ENCODE measurements at places on chromosomes 1 and 21. TPM values are rescaled to one million over a fixed set of nuclear protein-coding genes. Genes with fewer than 3 reads are reported as not detected.

DNA sequence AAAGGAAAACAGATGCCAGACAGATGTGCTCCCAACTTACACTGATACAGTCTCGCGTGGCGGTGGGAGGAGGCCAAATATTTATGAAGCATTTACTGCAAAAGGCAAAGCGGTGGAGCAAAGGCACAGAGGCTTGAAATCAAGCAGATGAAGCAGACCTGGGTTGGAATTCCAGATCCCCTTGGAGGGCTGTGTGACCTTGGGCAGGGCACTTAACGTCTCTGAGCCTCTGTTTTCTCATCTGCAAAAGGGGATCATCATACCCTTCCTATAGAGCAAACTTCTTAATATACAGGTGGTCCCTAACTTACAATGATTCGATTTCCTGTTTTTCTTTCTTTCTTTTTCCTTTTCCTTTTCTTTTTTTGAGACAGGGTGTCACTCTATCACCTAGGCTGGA lies 54.1 kb downstream of the IGSF21 start:
- DNase-seq = no peak

DNA sequence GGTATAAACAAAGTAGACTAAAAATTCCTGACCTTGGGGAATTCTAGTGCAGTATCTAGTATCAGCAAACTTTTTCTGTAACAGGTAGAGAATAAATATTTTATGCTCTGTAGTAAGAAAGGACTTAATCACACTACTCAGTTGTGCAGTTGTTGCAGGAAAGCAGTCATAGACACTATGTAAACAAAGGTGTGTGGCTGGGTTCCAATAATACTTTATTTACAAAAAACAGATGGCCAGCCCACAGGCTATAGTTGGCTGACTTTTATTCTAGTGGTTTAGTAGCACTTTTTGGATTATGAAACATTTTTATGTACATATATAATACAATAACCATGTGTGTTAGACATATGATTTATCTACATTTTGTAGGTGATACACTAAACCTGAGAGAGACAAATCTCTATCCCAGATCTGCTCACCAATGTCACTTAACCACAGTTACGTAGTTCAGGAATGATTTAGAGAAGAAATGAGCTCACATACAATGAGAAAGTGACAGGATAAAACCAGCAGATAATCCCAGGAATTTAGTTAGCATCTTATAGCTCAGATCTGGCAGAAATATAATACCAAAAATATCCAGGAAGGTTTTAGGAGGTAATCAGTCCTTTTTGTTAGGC lies 56.1 kb downstream of the MIER1 start:
- no peak for DNase-seq

DNA sequence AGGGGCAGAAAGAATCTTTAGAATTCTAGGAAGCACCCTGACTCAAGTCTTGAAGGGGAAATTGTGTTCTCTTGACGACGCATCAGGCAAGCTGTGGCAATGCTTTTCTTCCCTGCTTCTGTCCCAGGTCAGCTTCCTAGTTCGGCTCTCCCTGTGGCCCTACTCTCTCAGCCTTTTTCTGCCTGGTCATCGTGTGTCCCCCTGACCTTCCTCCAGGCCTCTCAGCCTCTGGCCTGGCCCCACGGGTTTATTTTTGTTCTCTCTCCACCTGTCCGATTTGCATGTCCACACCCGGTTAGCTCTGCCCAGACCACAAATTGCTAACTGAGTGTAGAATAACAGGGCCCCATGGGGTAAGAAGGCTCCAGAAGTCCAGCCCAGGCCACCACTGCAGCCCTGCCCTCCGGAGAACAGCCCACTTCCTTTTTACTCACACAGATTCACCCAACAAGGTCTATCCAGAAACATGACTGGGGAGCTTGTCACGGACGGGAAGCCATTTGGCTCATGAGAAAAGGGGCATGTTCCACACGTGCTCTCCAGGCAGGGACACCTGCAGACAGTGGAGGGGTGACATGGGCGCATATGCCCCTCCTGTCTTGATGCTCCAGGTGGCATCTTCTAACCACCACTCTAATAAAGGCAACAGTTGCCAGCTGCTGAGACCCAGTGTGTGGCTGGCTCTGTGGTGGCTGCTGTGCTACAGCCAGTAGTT lies 9.8 kb downstream of the KCNN3 start:
- DNase-seq = no peak

DNA sequence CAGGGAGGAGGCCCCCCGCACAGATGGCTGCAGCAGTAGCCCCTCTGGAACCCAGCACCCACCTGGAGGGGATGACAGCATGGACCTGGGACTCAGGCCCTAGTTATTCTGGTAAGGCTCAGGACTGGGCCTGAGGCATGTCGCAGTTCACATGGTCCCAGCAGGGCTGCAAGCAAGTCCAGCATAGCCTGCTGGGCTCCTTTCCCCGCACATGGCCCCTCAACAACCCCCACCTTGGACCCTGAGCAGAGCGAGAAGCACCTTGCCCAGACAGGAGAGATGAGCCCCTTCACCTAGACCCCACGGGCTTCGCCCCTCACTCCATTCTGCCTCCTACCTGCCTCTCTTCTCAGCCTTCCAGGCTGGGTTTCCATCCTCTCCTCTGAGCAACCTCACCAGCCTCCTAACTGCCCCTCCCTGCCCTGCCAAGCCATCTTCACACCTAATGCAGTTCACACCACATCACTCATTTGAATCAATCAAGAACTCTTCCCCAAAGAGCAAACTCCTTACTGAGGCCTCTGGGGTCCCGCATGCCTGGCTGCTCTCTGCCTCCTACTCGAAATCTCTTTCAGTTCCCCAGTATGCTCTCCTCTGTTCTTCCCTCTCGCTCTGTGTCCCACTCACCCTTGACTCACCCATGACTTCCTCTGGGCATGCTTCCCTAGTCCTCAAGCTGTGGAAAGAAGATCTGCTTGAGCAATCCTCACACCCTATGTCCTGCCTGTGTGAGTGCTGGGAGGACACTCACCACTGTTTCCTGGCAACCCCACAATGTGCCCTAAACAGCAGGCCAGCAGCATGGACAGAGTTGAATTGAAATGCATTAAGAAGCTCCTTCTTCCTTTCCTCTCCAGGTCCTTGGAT lies 9.4 kb upstream of the THEMIS2 start:
- DNase-seq = peak; percentile 96

GRCh38 chr1:91022518-91022929 lies 689 bp upstream of the ZNF644 start:
- no peak for DNase-seq

GRCh38 chr1:246301553-246302250 lies 205.4 kb downstream of the SMYD3 start:
- no peak for DNase-seq

- no peak for DNase-seq
Measured at GRCh38 chr21:40577285-40578043, 269.5 kb downstream of the DSCAM start.

The NCAM2 gene
- 2.5 TPM for total RNA-seq

The RCSD1 gene
- not detected for total RNA-seq

The PPFIA4 gene
- total RNA-seq = 1.2 TPM

The ACTL8 gene
- total RNA-seq = not detected

The LDLRAD1 gene
- total RNA-seq = not detected

The HOOK1 gene
- total RNA-seq = 0.30 TPM
